ENCODE measurements at places on chromosomes 7 and 10.

- no peak for DNase-seq
Observed at GRCh38 chr7:158389514-158390425, 197.9 kb downstream of the PTPRN2 start.

- DNase-seq: no peak
Observed at GRCh38 chr7:142671506-142671905, 77.8 kb upstream of the PRSS1 start.

- no peak for DNase-seq
Observed at GRCh38 chr10:98029149-98030092, 1.0 kb downstream of the CRTAC1 start.

GRCh38 chr7:149787428-149788299, 14.3 kb upstream of the ZNF467 start:
- DNase-seq: no peak

- DNase-seq: no peak
Observed at GRCh38 chr10:121624836-121625486, 26.7 kb upstream of the FGFR2 start.

DNA sequence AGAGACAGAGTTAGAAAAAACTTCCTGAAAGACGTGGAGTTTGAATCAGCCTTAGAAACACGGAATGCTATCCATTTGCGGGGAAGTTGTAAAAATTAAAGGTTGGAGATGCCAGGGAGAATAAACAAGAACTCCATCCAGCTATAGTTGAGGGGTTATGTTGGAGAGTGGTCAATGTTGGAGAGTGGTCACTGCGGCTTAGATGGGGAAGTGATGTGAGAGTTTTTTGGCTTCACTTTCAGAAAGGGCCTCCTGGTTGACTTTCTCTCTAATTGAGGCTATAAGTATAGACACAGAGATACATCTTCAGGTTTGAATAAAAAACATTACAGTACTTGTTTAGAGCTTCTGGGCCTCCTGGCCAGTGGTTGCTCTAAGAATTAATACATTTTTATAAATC, 675 bp downstream of the CC2D2B start:
- no peak for DNase-seq

GRCh38 chr7:135853499-135853898, 104.9 kb upstream of the FAM180A start:
- no peak for DNase-seq

GRCh38 chr10:112519133-112519761, 72.2 kb downstream of the VTI1A start:
- no peak for DNase-seq

- no peak for DNase-seq
Observed at GRCh38 chr7:107981466-107981865, 21.5 kb downstream of the LAMB1 start.

Measured in cerebellar nuclear complex (tissue), 1 donor.